Stimulated activated CD4-positive, alpha-beta T cell treated with anti-CD3 and anti-CD28 coated beads, Interleukin-2, amount 100 ng/mL, for 4 hours (primary cell): ENCODE measurements at places on chromosomes 4 and X.

- DNase-seq = no peak
These were observed 19.1 kb downstream of the GEMIN8 start for GRCh38 chrX:14010566-14010965.

DNA sequence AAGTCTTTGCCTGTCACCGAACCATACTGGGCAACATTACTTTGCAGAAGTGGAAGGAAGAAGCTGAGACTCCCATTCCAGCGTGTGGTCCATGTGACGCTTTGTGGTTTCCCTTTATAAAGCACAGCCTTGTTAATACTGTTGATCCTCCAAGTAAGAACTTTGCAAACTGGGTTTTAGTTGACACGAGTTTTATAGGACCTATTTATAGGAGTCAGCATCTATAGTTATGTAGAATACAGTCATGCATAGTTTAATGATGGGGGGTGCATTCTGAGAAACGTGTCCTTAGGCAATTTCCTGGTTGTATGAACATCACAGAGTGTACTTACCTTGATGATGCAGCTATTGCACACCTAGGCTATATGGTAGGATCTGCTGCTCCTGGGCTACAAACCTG is 1879.4 kb upstream of the TENM3 start:
- DNase-seq = no peak

DNA sequence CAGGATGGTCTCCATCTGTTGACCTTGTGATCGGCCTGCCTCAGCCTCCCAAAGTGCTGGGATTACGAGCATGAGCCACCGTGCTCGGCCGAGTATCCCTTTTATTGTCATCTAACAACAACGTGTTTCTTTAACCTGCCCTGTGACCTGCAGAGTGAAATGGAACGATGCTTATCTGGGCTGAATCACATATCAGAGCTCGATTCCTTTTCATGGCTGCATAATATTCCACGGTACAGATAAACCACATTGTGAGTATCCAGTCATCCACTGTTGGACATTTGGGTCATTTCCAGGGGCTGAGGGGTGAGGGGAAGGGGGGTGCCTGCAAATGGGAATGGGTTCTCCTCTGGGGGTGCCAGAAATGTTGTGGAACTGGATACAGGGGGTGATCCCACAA is 260.0 kb downstream of the ASMT start:
- no peak for DNase-seq

DNA sequence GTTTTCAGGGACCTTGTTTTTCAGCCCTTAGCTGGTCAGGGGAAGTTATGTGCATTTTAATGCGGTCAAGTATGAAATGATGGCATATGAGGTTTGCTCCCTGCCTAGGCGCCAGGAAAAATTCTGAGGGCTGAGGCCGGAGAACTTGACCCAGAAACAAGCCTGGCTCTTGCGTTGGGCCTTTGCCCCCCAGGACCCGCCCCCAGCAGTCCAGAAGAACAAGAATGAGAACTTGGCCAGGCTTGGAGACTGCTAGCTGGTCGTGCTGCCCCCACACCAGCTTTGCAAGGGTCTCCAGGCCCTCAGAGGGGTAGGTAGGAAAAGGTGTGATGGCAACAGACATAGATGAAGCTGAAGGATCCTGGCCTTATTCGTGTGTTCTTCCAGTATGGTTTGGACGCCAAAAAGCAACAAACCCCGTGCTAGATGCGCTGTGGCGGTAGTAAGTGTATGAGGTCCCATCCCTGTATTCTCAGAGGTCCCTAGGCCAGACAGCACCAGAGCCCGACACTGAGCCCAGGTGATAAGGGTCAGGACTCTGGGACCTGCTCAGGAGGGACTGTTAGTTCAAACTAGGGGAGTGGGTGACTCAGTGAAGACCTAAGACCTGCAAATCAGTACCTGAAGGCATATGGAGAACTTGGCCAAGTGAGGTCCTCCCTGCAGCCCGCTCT is 10.5 kb downstream of the NKX3-2 start:
- no peak for DNase-seq

- no peak for DNase-seq
These were observed 1607.9 kb upstream of the TENM3 start for GRCh38 chr4:180635281-180635680.

DNA sequence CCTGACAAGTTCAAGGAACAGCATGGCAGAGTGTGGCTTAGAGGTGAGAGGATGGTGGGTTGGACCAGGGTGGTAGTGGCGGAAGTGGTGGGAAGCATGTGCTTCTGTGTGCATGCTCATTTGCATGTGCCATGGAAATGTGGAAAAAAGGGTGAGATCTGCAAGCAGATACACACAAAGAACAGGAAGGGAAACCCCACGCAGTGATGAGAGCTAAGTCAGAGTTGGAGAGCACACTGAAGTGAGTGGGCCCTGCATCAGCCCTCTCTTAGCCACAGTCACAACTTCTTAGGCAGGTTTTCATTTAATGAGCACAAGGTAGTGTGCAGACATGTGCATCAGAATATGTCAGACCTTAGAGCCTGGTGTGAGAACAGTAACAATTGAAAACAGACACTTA is 483.8 kb downstream of the AFF2 start:
- no peak for DNase-seq

GRCh38 chr4:113404167-113404571 is 354.7 kb downstream of the ANK2 start:
- DNase-seq = no peak

GRCh38 chrX:22691966-22692565 is 307.7 kb upstream of the DDX53 start:
- DNase-seq = no peak

GRCh38 chrX:116732214-116732613 is 269.4 kb upstream of the CT83 start:
- no peak for DNase-seq

DNA sequence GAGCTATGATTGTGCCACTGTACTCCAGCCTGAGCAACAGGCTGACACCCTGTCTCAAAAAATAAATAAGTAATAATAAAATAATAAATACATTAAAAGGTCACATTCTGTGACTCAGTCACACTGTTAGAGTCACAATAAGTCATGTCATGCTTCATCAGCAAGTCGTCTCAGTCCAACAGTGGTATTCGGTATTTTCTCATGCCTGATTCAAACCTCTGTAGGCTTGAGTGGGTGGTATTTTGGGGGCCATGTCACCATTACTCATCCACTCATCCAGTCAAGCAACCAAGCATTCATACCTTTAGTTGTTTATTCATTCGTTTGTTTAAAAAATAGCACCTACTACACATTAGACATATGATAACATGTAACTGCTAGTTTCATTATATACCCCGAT is 46.9 kb downstream of the SUPT20HL2 start:
- no peak for DNase-seq

- DNase-seq = no peak
These were observed 1017.6 kb upstream of the HS3ST1 start for GRCh38 chr4:12446256-12446655.

DNA sequence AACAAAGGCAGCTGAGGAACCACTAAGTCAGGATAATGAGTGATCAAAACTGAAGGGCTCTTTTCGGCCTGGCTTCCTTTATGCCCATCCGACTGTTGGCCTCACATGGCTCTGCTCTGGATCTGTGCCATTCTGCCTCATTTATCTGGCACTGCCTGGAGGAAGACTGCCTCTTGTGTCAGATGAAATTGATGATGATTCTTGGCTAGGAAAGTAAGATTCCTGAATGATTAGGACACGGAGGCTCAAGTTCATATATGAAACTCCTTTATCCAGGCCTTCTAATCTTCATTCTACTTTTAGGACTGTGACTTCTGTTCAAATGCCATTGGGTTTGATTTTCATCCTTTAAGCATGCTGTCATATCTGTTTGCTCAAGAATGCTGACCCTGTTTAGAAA is 475.4 kb upstream of the RPS6KA3 start:
- no peak for DNase-seq

GRCh38 chr4:45062935-45063545 is 336.7 kb upstream of the GNPDA2 start:
- DNase-seq = no peak

- DNase-seq = no peak
These were observed 23.6 kb downstream of the SH3KBP1 start for GRCh38 chrX:19863857-19864223.

DNA sequence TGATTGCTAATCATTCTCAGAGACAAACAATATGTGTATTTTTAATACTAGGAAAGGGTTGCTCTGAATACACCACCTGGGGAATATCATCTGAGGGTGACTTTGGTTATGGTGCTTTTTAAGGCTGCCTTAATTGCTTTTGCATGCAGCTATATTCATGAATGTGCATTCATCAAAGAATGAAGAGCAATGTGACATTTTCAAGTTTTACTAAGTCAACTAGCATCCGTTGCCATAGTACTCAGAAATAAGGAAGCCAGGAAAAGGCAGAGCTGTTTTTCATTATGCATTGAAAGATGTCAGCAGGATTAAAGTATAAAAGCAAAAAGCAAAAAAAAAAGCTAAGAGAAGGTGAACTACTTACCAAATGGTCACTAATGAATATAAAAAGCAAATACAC is 67.4 kb upstream of the PCDH18 start:
- DNase-seq = no peak

- no peak for DNase-seq
These were observed 77.4 kb downstream of the TENM3 start for GRCh38 chr4:182320580-182320979.

DNA sequence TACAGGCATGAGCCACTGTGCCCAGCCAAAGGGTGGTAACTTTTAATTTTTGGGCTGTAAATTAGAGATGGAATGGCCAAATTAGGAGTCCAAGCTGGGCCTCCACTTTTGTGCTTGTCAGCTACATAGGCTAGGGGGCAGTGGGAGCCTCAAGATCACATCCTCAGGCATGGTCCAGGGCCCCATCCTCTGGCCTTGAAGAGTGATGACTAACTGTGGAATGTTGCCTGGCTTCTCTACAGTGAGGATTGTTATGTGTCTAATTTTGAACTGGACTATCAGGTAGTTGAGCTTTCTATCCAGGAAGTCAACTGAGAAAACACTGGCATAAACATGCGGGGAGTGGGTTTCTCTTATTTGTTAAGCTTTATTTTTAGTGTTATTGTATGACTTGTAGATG is 33.0 kb downstream of the CCNG2 start:
- DNase-seq = no peak

GRCh38 chr4:122636697-122637096 is 15.8 kb upstream of the IL21 start:
- DNase-seq = no peak

DNA sequence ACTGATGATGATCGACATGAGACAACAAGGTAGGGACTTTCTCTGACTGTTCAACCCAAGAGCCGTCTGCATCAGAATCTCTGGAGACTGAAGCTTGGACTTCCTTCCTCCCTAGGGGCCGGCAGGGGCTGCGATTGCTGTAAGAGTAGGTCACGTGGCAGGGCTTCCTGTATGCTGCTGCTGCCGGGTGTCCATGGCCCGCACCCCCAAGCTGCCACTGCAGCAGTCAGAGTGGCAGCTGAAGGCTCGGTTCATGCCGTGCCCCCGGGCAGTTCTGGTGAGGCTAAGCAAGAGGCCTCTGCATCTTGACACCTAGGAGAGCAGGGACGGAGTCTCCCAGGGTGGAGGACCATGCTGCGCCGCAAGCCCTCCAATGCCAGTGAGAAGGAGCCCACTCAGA is at the start of gene SASH3:
TSS of gene SASH3 (plus strand) at position 203 of the 400 bp plus-strand sequence. CDS start at position 352, 149 bp downstream.
- no peak for DNase-seq

GRCh38 chrX:56385336-56385735 is 153.2 kb downstream of the KLF8 start:
- no peak for DNase-seq

DNA sequence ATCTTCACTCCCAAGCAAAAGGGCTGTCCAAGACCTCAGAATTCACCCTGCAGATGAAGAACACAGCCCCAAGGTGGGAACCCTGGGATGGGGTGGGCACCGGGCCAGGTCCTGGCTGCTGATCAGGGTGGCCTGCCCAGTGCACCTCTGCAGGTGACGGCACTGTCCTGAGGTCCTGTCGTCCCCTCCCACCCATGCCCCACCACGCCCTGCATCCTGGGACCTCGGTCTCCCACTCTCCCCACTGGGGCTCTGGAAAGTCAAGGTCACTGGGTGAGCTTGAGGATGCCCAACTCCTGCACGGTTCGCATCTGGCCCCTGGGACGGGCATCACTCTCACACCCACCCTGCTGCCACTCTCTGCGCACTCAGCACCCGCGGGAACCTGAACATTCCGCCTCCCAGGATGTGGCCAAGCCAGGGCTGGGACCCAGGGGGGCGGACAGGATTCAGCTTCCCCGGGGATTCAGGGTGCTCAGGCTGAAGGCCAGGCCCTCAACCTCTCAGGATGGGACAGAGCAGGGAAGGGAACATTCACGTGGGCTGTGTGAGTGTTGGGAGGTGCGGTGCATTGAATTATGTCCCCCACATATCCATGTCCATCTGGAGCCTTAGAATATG is 115.9 kb downstream of the CPZ start:
- no peak for DNase-seq

GRCh38 chr4:11344916-11345315 is 83.8 kb downstream of the HS3ST1 start:
- DNase-seq = no peak

DNA sequence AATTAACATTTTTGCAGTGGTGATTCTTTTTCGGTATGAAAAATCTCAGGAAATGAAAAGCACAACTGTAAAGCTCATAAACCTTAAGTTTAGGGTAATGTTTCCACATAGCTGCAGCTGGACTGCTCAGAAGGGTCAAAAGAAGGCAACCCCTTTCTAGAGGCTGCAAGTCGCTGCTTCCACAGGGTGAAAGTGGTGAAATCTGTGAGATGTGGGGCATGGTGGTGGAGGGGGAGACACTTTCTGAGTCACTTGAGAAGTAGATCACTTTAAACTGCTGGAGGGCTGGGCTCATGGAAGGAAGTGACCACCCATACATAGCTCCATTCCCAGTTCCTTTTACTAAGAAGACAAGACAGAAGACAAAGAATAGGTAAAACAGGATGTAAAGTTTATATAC is 8.7 kb downstream of the SFRP2 start:
- no peak for DNase-seq

DNA sequence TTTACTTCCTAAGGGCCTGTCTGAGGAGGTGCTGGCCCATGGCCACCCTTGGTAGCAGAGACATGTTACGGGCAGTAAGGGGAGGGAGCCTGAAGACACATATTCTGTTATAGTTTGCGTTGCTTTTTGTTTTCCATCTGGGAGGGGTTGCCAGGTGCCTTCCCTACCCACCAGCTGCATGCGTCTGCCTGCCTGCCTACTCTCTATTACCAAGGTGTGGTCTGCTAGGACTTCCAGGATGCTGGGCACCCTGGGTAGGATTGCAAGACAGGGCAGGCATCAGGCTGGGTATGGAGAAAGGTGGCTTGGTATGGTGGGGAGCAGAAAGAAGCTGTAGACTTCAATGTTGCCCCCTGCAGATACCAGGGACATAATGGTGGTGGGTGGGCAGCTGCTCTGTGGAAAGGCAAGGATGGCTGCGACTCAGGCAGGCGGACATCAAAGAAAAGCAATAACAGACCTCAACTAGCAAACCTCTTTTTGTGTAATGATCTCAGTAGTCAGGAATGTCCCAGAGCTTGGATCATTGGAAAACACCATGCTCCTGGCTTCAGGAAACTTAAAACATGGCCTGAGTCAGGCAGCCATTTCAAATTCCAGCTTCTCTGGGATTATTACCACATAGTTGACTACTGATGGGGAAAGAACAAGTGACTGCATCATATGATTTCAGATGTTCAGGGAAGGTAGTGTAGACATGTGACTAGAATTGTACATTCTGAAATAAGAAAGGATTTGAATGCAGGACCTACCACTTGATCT is 67.8 kb downstream of the HOPX start:
- no peak for DNase-seq
